Stimulated activated CD4-positive, alpha-beta T cell treated with anti-CD3 and anti-CD28 coated beads, Interleukin-15, amount 100 ng/mL, for 1 hour (primary cell): ENCODE measurements at places on chromosomes 1 and 21.

DNA sequence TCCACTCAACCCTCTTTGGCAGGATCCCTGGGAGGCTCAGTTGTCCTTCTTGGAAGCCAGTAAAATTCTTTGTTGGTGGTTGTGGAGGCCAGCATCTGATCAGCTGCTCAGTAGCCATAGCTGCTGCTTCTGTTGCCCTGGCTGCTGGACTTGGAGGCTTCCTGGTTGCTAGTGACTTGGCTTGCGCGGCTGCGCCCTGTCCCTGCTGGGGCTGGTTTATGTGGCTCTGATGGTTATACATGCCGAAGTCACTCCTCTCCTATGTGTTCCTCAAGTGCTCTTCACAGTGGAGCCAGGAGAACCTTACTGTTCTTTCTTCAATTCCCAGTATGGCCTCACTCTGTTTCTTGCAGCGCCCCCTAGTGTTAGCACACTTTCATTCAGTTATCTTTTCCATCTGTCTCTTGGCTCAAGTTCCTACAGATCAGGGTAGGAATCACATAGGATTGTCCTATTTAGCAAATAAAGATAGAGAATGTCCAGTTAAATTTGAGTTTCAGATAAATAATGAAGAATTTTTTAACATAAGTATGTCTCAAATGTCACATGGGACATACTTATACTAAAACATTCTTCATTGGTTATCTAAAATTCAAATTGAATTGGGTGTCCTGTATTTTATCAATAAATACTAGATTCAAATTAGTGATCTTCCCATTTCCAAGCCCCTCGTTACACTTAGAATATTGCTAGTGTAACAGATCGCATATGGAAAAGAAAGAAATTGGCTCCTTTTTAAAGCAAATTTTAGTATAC is 176.5 kb downstream of the TGFB2 start:
- no peak for DNase-seq

DNA sequence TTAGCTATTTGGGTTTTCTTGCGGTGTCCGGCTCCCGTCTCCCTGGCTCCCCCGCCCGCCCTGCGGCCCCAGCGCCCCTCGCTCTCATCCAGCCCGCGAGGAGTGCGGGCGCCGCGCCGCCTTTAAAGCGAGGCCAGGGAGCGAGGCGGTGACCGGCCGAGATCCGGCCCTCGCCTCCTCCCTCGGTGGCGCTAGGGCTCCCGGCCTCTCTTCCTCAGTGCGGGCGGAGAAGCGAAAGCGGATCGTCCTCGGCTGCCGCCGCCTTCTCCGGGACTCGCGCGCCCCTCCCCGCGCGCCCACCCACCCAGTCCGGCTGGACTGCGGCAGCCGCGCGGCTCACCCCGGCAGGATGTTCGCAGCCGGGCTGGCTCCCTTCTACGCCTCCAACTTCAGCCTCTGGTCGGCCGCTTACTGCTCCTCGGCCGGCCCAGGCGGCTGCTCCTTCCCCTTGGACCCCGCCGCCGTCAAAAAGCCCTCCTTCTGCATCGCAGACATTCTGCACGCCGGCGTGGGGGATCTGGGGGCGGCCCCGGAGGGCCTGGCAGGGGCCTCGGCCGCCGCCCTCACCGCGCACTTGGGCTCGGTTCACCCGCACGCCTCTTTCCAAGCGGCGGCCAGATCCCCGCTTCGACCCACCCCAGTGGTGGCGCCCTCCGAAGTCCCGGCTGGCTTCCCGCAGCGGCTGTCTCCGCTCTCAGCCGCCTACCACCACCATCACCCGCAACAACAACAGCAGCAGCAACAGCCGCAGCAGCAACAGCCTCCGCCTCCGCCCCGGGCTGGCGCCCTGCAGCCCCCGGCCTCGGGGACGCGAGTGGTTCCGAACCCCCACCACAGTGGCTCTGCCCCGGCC is 492 bp downstream of the HLX start:
- DNase-seq, result no peak

- no peak for DNase-seq
Measured at GRCh38 chr1:76340056-76340455, 265.5 kb downstream of the ST6GALNAC3 start.

DNA sequence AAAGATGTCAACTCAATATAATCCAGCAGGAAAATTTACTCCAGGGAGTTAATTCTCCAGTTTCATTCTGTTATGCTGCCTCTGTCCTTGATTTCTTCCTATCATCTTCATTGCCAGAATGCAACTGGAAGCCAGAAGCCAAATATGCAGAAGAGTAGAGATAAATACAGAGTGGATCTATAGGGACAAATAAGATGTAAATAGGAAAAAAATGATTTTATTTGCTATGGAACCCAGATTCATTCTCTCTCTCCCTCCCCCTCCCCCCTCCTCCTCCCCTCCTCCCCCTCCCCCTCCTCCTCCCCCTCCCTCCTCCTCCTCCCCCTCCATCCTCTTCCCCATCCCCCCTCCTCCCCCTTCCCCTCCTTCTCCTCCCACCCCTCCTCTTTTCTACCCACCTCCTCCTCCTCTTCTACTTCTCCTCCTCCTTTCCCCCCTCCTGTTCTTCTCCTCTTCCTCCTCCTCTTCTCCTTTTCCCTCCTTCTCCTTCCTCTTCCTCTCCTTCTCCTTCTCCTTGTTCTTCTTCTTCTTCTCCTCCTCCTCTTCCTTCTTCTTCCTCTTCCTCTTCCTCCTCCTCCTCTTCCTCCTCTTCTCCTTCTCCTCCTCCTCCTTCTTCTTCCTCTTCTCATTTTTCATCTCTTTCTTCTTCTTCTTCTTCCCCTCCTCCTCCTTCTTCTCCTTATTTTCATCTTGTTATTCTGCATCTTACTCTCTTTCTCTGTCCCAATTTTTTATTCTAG is 306.4 kb downstream of the NUF2 start:
- no peak for DNase-seq

DNA sequence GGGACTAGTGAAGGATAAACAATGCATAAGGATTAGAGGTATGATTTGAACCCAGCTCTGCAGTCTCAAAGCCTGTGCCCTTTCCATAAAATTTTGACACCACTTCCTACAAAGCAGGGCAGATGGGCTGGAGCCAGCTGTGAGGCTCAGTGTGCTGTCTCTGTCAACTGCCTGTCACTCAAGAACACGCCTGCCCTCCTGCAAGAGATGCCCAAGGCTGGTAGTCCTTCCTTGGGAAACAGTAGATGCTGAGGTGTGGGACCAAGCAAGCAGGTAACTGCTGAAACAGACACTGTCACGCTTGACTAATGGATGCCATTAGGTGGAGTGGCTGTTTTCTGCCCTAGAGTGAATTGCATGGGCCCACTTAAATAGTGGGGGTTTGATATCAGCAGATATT is 402.0 kb downstream of the PTPRU start:
- DNase-seq, result no peak

DNA sequence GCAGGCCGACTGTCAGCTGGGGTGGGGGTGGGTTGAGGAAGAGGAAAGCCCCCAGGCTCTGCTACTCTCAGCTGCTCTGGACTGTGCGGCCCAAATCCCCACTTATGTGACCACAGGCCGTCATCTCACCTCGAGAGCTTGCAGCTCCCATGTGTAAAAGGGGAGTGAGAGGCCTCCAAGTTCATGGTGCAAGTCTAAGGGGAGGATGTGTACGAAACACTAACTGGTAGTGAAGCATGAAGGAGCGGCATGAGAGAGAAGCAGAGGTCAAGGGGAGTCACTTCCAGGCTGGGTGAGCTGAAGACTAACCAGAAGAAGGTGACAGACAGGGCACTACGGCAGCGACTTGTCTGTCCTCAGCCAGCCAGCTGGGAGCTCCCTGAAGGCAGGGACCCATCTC is 43.8 kb downstream of the GLIS1 start:
- no peak for DNase-seq

- no peak for DNase-seq
Measured at GRCh38 chr1:41884256-41885230, 34.2 kb downstream of the HIVEP3 start.

- DNase-seq, result peak; percentile 73
Measured at GRCh38 chr1:2414297-2414958, 2.1 kb upstream of the PEX10 start.

DNA sequence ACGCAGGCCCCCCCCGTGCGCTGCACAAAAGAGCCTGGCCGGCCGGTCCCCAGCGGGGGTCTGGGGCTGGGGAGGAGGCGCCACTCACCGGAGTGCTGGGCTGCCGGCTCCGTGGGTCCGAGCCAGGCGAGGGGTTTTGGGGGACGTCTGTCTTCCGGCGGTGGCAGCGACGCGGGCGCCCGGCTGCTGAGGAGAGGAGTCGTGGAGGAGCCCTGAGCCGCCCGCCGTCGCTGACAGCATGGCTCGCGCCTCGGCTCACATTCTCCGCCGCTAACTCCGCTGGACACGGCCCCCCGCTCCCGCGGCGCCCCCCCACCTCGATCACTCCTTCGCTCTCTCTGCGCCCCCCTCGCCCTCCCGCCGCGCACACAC is 649 bp downstream of the AHDC1 start:
- DNase-seq, result no peak

- DNase-seq, result no peak
Measured at GRCh38 chr1:41483001-41483850, 1.3 kb downstream of the EDN2 start.

DNA sequence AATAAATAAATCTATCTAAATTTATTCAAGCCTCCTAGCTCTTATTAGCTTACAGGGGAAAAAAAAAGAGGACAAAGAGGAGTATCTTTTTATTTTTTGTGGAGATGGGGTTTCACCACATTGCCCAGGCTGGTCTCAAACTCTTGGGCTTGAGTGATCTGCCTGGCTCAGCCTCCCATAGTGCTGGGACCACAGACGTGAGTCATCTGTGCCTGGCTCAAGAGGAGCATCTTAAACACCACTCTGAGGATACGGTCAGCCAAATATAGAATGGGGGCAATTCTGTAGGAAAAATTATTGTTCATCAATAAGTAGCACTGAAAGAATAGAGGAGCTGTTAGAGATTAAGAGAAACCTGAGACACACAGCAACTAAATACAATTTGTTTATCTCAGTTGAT is 24.1 kb downstream of the SLC45A3 start:
- no peak for DNase-seq

DNA sequence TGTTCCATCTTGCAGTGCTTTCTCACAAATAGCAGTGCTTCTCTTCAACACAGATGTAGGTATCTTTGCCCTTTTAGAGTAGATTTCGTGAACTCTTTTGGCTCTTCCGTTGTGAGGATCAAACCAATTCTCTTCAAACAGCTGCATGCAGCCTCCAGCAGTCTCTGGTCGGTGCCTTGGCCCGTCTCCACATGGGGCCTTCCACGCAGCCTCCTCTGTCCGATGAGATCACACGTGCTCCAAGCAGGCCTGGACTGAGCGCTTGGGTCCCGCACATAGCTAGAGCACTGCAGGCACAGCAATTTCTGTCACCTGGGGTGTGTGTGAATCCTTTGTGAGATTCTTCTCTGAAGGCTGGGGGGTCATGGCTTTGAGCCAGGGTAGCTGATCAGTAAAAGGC is 82.8 kb upstream of the KCNE2 start:
- no peak for DNase-seq

DNA sequence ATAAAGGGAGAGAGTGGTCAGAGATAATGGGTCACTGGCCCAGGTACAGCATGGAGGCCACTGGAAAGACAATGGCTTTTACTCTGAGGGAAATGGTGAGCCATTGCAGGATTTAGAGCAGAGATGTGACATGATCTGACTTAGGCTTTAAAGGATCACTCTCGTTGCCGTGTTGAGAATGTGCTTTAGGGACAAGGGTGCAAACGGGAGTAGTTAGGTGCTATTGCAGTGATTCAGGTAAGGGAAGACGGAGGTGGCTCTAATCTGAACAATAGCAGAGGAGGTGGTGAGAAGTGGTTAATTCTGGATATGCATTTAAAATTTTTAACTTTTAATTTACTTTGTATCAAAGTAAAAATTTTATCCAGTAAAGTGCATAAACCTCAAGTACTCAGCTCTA is 9.8 kb downstream of the ADORA1 start:
- DNase-seq, result no peak

GRCh38 chr1:109242387-109242786 is 7.0 kb upstream of the CELSR2 start:
- no peak for DNase-seq

DNA sequence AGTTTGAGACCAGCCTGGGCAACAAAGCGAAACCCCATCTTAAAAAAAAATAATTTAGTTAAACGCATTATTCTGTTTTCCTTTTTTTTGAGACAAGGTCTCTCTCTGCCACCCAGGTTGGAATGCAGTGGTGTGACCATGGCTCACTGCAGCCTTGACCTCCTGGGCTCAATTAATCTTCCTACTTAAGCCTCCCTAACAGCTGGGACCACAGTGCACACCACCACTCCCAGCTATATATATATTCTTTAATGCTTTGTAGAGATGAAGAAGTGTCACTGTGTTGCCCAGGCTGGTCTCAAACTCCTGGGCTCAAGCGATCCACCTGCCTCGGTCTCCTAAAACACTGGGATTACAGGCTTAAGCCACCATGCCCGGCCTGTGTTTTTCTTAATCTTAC is 7.7 kb upstream of the KLF17 start:
- DNase-seq, result no peak

GRCh38 chr1:202702088-202702487 is 8.2 kb downstream of the SYT2 start:
- DNase-seq, result no peak

DNA sequence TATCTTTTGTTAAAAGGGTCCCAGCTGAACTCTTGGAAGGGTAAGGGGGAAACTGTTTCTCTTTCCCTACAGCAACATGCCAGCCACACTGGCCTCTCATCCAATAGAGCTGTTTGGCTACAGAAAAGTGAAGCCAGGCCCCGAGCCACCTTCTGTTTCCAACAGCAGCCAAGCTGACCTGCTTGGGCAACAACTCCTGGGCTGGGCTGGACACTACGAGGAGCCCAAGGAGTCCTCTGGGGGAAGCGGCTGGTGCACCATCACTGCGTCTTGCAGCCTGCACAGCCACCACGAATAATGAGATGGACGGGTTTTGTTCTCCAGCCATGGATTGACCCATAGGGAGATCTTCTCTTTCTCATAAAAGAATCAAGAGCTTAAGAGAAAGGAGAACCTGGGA is 624.9 kb downstream of the NPHP4 start:
- no peak for DNase-seq

- DNase-seq, result peak; percentile 33
Measured at GRCh38 chr1:200409203-200409760, 554 bp downstream of the ZNF281 start.

- DNase-seq, result no peak
Measured at GRCh38 chr1:231550448-231550781, 21.9 kb downstream of the TSNAX start.

DNA sequence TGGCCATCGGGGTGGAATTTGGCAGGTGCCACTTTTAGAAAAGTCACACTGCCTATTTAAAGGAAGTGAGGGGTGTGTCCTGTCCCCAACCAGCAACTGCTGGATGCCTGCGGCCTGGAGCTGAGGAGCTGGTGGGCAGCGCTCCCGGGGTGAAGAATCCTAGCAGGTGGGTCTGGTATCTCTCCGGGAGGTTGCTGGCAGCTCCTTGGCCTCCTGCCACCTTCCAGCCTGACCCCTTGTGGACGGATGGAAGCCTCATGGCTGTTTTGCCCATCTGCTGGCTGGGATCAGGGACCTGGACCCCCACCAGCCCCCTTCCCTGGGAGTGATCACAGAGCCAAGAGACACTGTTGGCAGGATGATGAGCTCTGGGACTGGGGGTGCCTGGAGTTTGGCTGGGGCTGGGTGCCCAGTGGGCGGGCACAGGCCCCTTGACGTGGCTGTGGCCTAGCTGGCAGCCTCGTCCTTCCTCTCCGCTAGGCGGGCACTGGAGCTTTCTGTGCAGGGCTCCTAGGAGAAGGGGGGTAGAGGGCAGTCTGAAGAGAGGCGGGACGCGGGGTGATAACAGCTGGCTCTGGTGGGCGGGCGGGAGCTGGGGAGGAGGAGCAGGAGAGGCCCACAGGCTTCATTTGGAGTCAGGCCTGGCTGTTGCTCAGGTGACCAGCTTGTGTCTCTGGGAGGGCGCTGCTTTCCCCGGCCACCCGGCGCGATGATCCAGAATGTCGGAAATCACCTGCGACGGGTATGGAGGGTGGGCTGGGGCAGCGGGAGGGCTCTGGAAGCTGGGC is at the start of gene ACOT11:
ACOT11 (plus strand) TSS at position 628 of the 788 bp plus-strand sequence; CDS start at position 710, 82 bp downstream.
- DNase-seq, result no peak
